ENCODE measurements at places on chromosomes 3 and 15.

DNA sequence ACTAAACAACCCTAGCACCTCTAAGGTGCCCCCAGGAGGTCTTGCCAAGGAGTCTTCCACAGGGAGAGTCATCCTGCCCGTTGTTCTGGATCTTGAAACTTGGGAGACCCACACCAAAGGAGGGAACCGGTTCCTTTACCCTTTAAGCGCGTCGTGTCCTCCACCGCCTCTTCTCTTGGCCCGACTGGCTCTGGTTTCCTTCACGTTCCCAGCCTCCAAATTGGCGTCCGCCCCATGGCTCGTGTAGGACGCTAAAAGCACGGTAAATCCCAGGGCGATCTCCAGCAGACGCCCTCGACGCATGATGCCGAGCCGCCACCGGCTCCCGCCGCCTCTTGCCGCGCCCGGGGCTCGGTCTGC lies 1.1 kb downstream of the FBN1 start:
- no peak for DNase-seq

DNA sequence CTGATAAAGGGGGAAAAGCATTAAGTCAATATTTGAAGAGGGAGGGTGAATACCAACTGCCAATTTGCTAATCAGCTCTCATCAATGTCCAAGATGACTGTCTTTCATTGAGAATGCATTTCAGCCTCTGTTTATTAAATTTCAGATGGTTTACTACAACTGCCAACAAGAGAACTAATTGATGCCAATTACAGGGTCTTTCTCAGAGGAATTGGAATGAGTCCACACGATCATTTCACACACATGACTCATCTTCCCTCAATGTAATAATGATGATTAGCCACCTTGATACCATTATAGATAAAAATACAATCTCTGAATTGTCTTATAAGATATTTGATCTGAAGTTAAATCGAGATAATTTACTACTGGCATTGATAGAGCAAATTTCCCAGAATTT lies 1274.4 kb downstream of the ROBO2 start:
- DNase-seq: no peak

DNA sequence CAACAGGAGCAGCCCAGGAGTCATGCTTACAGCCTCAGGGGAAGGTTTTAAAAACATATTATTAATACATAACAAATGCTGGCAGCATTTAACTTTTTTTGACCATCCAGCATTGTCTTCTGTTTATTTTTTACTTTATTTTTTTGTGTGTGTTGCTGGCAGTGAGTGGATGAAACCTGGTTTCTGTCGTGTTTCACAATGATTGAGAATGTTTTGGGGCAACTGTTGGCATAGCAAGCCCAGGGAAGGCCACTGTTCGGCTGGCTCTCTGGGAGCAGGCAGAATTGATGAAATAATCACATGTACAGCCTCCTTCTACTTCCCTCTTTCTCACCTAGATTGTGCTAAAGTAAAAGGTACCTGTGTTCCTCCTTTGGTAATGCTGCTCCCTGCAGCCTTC lies 190.2 kb downstream of the NR1D2 start:
- DNase-seq: no peak

- no peak for DNase-seq
Measured at GRCh38 chr3:169362301-169362700, 301.2 kb downstream of the MECOM start.

DNA sequence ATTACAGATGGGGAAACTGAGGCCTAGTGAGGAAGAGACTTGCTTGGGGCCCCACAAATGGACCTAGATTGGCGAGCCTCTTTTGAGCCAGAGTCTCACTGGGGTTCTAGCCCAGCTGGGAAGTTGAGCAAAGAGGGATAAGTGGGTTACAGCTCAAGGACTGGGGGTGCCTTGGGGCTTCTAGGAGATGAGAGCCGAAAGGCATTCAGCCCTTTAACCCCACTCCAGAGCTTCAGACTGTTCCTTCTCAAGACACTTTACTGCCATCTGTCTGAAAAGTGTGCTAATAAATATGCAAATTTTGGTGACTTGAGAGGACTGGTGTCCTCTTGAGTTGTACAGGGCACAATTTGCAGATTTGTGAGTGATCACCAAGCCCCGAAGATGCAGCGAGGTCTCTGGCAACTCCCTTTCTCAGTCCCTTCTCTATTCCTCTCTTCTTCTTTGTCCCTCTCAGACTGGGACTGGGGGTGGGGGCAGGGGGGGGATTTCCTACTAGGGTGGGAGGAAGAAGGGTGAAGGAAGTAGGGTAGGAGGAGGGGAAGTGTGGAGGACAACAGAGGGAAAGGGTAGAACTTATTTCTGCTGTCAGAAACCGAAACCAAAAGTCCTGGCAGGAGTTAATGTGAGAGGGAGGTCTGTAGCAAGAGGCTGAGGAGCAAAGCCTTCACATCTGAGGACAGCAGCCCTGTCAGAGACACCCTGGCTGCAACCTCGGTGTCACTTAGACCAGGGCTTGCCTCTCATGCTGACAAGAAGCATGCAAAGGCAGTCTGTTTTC lies 16.2 kb upstream of the ANKDD1A start:
- DNase-seq: no peak

GRCh38 chr3:98812851-98813374 lies 49.8 kb downstream of the ST3GAL6 start:
- no peak for DNase-seq

- no peak for DNase-seq
Measured at GRCh38 chr3:177329854-177330253, 132.6 kb upstream of the TBL1XR1 start.

DNA sequence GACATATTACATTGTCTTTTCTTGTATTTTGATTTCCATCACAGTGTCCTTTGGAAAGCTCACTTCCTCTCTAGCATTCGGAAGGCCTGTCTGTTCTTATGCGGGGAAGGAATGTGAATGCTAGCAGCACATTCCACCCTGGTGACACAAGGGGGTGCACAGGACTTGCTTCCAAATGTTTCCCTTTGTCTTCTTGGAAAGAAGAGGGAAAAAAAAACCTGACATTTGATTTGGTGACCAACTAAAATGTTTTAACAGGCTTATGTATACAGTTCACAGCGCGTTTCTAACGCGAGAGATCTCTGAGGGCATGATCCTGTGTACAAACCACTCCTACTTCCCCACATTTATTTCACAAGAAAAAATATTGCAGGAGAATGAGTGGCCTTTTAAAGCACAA lies 107.6 kb upstream of the FXR1 start:
- no peak for DNase-seq

DNA sequence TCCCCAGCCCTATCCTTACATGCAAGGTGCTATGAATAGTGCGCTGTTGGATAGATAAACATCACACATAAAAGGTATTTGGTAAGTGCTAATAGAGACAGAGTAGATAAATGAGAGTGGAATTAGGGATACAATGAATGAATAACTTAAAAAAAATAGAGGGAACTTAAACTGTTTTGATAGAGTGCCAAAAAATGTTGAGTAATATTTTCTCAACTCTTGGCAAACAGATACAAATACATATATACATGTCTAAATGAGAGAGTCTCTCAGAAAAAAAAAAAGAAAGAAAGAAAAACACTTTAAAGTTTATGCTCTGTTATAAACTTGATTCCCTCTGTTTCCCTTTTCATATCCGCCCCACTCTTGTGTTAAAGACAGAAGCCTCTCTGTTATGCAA lies 667.4 kb downstream of the ROBO2 start:
- no peak for DNase-seq

- no peak for DNase-seq
Measured at GRCh38 chr15:72967397-72967796, 84.9 kb upstream of the NEO1 start.

GRCh38 chr15:23760024-23760423 lies 72.9 kb upstream of the NDN start:
- DNase-seq: no peak

DNA sequence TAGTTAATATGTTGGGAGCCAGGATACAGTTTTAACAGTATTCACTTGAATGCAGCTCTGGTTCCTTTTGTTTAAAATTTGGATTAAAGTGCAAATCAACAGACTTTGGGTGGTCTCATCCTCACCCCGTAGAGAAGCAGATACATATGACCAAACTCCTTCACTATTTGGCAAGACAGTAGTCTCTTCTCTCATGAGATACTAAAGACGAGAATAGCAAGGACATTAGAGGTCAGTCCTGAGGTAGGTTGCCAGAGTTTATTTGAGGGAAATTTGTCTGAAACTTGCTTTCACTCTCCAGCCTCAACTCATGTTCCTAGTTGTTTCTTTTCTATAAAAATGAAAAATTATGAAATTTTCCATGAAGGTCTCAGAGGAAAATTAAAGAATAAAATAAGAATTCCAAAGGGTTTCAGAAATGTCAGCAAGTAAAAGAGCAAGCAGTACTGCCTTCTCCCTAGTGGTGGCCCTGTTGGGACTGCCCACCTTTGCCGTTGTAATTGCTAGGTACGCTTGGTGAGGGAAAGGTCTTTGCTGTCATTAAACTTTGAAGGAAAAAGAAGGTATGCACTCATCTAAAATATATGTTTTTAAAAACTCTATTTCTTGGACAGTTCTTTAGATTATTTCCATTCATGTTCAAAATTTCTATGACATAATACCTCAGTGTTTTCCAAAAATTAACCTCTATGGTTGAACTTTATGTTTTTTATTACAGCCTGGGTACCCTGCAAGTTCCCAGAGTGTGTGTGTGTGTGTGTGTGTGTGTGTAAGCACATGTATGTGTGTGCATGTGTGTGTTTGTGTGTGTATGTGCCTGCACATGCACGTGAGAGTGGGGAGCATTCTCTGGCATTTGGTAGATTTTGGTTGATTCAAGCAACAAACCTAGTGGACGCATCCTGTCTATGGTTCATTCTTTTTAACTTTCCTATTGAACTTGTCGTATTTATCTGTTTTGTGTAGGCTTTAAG lies 111.4 kb downstream of the CMSS1 start:
- no peak for DNase-seq

GRCh38 chr3:24272875-24273274 lies 221.8 kb downstream of the THRB start:
- peak; percentile 69 for DNase-seq

- DNase-seq: no peak
Measured at GRCh38 chr3:174662653-174663052, 196.5 kb upstream of the NAALADL2 start.

DNA sequence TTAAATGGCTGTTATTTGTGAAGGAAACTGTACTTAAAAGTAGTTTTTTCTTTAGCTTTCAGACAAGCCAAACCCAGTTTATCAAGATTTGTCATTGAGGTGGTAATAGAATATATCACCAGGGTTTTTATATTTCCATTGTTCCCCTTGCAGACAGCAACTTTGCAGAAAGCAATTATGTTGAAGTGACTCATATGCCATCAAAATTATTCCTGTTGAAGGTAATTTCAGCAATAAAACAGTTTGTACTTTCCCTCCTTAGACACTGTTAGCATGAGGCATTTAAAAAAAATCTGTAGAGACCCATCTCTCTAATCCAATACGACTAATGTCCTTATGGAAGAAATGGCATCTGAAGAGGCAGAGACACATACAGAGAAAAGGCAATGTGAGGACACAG lies 219.0 kb downstream of the NFKBIZ start:
- DNase-seq: peak; percentile 24

GRCh38 chr3:157354254-157354653 lies 82.4 kb upstream of the PTX3 start:
- DNase-seq: no peak

- no peak for DNase-seq
Measured at GRCh38 chr15:31264559-31265089, 62.0 kb upstream of the KLF13 start.

DNA sequence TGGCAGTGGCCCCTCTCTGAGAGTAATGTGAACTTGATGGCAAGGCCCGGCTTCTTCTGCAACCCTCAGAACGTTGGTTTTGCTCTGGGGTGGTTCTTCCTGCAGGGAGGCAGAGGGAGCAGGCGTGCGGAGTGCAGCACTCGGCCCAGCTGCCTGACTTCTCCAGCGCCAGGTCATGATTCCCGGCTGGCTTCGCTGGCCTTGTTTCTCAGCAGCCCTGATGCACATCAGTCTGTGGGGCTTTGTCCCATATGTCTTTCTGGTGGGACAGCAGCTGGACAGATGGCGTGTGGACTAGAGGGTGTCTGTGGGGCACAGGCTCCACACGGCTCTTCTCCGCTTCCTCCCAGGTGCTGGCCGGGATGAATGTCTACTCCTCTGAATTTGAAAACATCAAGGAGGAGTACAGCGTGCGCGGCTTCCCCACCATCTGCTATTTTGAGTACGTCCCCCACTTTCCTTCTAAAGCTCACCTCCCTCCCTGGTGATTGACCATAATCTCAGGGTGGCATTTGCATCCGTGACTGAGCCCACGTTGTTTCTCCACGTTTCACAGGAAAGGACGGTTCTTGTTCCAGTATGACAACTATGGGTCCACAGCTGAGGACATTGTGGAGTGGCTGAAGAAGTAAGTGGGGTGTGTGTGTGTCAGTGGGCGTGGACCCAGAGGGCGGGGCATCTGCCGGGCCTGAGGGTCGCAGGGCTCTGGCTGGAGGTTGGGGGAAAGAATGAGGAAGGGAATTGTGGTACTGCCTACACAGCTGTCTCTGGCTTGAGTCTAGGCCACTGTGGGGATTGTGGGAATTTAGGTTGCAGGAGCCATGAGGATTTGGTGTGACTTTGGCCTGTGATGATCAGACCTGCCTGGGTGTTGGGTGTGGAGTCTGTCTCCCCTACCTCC lies 57.1 kb downstream of the PDIA5 start:
- no peak for DNase-seq

DNA sequence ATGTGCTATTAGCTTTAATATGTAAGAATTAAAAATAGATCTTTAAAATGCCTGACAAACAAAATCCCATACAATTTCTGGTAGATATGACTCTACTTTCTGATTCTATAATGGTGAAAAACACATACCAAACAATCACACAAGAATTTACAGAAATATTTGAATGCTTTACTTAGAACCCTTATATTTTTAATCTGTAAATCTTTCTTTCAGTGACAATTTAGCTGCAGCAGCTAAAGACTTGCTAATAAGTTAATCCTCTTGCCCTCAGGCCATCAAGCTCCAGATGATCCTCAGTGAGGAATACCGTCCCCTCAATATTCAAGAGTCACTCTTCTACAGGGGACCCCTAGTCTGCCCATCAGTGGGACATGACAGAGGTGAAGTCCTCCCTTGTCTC lies 55.6 kb downstream of the C3orf80 start:
- DNase-seq: no peak

DNA sequence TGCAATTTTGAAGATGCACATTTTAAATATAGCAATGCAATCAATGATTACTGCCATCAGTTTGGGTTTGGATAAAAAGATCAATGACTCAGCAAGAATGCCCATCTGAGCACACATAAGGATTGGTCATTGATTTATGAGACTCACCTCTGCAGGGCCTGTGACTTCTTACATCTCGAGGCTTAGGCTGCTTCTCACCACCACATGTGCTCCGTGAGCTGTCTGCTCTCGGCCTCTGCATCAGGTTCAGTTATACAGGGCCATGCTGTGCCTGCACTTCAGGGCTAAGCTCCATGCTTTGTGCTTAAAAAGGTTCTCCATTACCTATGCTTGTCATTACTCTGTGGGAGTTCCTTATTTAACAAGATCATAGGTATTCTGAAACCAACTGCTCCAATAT lies 887.5 kb downstream of the DIPK2A start:
- DNase-seq: no peak
